HFFc6 (cell line): ENCODE measurements at places on chromosomes 6 and 20.
A peak's percentile ranks its signal among the peaks of the same experiment; 100 is the strongest.

DNA sequence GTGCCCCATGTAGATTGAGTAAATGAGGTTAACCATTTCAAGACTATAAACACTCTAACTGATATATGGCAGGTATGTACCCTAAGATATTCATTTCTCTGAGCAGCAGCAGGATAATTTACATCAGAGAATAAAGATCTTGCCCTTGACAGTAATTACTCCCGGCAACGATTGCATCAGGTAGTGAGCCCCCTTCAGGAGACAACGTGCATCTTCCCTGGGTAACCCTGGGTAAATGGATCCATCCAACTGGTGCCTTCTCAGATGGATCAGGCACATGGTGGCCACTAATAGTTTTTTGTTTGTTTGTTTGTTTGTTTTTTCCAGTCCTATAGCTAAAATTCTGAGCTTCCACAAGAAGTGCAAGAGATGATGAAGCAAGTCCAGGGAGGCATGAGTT, 469.4 kb upstream of the SLC35B3 start:
- no peak for DNase-seq

DNA sequence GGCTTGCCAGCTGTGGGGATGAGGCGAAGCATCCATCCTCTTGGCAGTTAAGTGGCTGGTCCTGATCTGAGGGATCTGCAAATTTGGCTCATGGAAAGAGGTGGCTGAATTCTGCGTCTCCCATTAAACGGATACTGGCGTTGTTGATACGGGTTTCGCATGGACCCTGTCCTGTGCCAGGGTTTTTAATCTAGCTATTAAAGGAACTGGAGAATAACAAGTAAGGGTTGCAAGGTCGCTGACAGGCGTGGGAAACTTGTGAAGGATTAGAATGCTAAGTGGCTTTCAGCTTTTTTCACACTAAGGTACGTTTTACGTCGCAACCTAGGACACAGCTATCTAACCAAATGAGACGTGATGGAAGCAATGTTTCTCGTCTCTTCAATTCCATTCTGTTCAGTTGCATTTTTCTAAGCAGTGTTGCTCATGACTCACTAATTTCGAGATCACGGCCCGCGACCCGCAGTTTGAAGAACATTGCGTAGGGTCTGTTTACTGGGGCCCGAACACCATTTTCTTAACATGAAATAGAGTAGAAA, 852 bp downstream of the GMNN start:
- DNase-seq = peak; percentile 56

DNA sequence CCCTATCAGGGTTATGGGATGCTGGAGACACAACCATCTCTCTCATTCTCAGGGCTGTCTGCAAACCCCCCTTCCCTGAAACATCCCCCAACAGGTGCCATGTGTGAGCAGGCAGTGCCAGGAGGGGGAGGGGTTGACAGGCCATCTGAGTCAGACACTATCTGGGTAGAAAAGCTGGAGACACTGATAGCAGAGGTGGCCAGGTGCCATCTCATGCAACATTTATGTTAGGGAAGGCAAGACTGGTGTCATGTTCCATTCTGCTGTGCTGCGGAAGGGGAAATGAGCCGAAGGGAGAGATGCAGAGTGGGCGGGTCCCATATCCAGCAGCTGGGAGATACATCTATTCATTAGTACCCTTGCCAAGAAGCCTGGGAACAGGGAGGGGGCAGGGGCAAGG, 3.5 kb downstream of the LHFPL5 start:
- no peak for DNase-seq

GRCh38 chr6:141202626-141203025, 930.1 kb upstream of the GJE1 start:
- no peak for DNase-seq

DNA sequence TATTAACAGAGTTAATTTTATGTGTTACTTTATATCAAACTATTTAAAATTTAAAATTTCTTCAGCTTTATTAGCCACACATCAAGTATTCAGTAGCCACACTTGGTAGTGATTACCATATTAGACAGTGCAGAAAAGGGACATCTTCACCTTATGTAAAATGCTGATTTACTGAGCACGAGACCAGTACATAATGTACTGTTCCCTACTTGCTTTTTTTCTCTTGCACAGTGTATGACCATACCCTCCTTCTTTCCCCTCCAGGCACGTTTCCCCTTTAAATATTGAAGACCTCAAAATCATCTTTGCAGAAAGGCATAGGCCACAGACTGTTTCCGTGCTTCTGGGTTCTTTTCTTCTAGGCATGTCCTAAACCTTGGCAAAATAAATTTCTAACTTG, 17.9 kb downstream of the DSTN start:
- no peak for DNase-seq

- peak; percentile 89 for DNase-seq
Observed at GRCh38 chr6:158174514-158174913, 6.4 kb downstream of the GTF2H5 start.
